ENCODE measurements at places on chromosomes 4 and X.

GRCh38 chr4:139282721-139283075 is 2.7 kb upstream of the MGARP start:
- DNase-seq: no peak

GRCh38 chr4:185956544-185956940 is 112.4 kb upstream of the TLR3 start:
- no peak for DNase-seq

DNA sequence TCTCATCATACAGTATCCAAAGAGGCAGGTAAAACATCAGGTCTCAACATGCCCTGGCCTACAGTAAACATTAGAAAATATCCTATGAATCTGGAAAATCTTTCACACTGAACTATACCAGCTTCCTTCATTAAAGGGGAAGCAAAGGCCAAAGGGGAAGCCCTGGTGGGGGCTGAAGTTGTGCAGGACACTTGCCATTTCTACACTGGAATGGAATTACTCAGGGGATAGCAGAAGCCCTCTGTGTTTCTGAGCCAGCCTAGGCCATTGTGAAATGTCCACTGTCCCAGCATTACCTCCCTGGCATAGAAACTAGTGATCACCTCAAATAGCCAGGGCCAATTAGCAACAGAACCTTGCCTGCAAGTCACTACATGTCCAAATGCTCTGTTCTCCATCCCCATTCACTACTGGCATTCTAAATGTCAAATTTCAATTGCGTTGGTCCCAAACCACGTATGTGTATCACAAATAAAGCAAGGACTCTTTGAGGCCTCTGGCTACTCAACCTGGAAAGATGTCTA is 429.9 kb downstream of the AFF2 start:
- peak; percentile 74 for DNase-seq

DNA sequence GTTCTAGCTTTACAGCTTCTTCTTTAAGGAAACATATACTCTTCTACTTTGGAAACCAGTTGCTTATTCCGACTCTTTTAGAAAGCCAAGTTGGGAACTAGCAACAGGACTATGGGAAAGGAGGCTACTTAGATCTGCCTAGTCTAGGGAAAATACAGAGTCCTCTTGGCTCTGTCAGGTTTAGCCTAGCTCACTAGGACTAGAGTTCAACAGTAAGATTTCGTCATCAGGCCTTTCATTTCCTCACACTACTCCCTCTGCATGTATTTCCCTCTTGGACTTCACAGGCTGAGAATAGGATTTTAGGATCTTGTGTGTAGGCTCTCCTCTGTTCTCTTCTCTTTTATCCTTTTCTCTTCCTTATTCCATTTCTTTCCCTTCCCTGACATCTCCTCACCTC is 409.8 kb downstream of the AR start:
- peak; percentile 28 for DNase-seq

DNA sequence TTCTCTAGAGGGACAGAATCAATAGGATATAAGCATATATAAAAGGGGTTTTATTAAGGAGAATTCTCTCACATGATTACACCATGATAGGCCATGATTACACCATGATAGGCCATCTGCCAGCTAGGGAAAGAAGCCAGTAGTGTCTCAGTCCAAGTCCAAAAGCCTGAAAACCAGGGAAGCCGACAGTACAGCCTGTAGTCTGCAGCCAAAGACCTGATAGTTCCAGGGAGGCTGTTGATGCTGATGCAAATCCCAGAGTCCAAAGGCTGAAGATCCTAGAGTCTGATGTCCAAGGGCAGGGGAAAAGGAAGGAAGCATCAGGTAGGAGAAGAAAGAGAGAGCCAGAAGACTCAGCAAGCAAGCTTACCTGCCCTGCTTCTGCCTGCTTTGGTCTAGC is 411.3 kb upstream of the EMCN start:
- no peak for DNase-seq

DNA sequence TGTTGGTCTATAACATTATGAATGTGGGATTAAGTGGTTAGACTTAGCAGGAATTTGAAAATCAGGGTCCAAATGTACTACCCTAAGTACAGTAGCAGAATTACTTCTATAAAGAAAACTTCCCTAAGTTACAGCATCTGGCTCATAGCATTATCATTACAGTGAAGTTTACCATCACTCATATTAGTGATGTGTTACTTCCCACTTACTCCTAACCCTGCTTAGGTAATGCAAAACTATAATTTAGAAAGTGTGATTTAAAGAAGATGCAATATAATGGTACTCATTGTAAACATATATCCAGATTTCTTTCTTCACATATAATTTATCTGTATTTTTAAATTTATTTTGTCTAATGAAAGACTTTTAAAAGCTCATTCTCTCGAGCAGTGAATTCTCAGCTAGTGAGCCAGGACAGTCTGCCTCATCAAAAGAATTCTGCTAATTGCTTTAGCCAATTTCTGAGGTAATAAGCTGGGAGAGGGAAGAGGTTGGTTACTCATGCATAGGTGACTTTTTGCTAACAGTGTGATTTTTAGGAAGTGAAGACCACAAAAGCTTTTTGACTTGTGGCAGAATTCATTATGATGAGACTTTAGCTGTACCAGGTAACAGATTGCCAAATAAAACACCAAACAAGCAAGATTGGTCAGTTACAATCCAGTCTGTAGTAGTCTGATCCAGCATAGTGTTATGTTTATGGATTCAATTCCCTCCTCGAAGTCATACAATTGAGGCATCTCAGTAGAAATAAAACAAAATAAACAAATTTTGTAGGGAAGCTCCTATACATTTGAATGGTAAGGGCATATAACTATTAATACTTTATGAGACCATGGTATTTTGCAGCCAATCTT is 21.0 kb downstream of the PLS3 start:
- no peak for DNase-seq

DNA sequence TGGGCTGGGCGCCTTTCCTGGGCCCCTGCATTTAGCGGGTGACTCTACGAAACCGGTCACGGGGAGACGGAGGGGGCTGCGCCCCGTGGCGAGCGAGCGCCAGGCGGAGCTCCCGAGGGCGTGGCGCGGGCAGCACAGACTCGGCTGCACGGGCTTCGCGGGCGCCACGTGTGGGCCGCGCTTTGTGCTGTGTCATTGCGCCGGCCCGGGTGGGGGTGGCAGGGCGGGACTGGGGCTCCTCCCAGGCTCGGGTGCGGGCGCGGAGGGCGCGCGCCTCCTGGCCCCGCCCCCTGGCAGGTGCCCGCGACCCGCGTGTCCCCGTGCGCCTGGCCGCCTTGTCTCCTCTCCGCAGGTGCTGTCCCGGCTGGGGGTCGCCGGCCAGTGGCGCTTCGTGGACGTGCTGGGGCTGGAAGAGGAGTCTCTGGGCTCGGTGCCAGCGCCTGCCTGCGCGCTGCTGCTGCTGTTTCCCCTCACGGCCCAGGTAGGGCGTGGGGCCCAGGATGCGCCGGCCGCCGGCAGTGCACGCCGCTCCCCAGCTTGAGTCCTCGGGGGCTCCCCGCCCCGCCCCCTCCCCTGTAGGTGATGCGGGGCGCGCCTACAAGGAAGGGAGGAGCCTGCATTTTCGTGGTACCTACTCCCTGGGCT is 651 bp downstream of the UCHL1 start:
- peak; percentile 90 for DNase-seq

DNA sequence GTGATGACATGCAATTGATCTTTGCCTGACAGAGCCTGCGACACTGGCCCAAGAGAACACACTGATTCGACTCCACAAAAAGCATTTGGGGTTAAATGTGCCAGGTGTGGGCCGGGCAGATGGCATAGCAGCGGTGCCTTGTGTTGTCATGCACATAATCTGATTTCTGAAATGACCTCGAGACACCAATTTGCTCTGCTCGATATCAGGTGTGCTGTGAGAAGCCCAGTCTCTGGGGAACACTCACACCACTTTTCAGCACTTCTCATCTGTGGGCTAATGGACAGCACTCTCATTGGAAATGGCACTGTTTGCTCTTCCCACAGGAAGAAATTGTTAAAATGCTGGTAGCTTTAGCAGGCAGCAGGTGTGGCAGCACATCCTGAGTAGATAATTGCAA is 738.3 kb upstream of the TENM3 start:
- DNase-seq: no peak

DNA sequence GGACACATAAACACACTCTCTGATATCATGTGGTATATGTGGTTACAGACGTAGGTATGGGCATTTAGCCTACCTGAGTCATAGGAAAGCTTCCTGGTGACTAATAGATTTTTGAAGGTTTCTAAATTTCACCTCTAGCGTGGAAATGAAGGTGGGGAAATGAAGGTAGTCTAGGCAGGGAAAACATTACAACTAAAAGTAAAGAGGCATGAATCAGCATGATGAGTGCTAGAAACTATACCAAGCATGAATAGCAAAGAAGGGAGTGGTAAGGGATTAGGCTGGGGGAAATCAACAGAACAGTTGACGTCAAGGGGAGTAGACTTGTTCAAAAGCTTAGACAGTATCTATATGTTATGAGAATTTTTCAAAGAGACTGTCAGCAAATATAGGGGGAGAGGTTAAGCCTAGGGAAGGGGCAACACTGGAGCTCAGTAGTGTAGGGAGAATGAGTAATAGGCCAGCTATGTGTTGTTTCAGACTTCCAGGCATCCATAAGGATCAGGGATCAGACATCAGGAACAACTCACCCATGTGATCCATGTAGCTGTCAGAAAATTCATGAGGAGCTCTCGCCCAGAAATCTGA is 279.3 kb upstream of the DIPK2B start:
- DNase-seq: no peak

DNA sequence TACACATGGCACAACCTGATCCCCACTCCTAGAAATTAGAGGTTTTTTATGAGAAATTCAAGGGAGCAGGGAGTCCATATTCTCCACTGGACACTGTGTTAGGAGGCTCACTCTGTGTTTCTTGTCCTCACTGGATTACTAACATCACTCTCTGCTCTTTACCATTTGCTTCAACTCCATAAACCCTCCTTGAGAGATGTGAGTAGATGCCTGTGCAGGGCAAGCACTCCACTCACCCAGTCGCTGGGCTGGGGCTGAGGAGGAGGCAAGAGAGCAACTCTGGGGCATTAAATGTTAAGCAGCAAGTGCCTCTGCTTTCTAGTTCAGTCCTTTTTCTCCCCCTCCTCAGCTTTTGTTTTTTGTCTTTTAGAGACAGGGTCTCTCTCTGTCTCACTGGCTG is 115.1 kb downstream of the LARP7 start:
- no peak for DNase-seq

DNA sequence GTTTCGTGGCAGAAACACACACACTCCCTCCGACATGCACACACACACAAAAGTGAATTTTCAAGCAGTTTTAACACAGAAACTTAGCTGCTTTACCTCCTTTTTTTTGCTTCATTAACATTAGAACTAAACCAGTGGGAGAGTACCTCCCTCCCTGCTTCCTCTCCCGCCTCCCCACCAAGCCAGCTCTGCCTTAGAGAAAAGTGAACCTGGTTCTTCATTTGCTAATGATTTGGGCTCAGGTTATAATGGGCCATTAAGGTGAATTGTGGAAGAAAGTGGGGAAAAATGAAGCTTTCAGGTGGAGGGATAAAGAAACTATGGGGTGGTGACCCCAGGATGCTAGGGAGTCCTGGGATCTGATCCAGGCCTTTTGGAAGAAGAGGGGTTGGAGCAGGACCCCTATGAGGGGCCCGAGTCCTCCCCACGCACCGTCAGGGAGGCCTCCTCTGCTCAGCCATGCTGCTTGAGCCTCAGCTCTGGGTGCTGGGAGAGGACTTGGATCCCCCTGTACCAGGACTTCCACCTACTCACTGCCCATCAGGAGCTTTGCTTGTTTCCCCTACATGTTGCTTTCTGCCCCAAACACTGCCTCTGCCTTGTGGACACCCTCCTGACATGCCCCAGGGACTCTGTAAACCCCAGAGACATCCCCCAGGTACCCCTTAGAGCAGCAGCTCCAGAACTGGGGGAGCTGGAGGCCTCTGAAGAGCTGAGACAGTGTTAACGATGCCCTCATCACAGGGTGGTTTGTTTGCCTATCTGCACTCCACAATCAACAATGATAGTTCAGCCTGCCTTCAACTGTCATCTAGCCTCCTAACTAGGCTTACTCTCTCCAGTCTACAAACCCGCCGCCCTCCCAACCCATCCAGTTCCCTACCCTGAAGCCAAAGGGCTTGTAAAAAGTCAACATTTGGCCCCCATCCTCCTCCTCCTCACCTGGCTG is 6.5 kb upstream of the JADE1 start:
- DNase-seq: no peak

GRCh38 chrX:21503593-21503992 is 129.4 kb downstream of the CNKSR2 start:
- no peak for DNase-seq

- DNase-seq: no peak
These were observed 45.8 kb downstream of the MGST2 start for GRCh38 chr4:139711461-139711860.

DNA sequence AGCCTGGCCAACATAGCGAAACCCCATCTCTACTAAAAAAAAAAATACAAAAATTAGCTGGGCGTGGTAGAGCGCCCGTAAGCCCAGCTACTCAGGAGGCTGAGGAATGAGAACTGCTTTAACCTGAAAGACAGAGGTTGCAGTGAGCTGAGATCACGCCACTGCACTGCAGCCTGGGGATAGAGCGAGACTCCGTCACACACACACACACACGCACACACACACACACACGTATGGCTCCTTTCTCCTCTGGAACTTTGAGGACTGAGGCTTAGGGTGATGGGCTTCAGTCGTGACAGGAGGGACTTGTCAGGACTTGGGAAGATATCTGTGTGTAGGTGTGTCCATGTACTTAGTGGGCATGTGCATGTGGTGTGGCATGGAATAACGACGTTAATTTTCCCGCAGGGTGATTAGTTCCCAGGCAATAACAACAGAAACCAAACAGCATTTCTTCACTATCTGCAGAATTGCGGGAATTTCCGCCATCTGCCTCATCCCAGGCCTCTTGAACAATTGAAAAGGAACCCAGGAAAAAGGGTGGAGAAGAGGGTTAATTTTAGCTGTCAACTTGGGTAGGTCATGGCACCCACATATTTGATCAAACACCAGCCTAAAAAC is 47.7 kb downstream of the RWDD4 start:
- no peak for DNase-seq

- no peak for DNase-seq
These were observed 233.3 kb upstream of the EDNRA start for GRCh38 chr4:147247579-147247978.

DNA sequence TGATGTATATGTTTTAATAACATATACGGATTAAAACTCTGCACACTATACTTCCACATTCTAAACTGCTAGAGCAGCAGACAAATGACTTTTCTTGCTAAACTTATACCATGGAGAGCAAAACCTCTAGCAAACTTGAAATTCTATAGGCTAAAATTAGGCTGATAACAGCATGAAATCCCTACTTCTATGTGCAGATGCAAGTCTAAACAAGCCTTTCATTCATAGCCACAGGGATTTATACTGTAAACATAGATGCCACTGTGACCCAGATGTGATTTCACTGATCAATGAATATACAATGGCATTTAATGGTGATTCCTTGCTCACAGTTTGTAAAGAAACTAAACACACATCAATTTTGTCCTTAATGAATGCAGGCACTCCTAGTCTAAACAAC is 151.0 kb downstream of the ANTXR2 start:
- DNase-seq: no peak

- DNase-seq: no peak
These were observed 177.5 kb downstream of the DCLK2 start for GRCh38 chr4:150255610-150256224.

All from inflammatory macrophage (primary cell).